Activated CD4-positive, alpha-beta T cell treated with anti-CD3 and anti-CD28 coated beads for 36 hours (primary cell): ENCODE measurements at places on chromosomes 7 and 10.
A peak's percentile ranks its signal among the peaks of the same experiment; 100 is the strongest.

DNA sequence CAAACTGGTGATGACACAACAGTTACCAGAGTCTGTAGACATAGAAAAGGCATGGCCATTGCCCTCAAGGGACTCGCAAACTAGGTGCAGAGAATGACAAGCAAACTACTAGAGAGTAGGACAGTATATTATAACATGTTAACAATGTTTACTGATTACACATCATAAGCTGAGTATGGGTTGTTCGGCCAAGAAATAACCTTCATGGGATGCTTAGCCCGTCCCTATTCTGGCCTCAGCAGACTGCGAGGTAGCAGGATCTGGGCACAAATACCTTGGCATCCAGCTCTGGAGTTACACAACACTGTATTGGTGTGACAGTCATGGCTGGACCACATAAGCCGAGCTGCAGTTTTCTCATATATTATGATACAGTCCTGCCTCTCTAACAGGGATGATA, 51.4 kb downstream of the ABCB4 start:
- no peak for DNase-seq

GRCh38 chr7:126436213-126436868, 816.4 kb downstream of the GRM8 start:
- no peak for DNase-seq

DNA sequence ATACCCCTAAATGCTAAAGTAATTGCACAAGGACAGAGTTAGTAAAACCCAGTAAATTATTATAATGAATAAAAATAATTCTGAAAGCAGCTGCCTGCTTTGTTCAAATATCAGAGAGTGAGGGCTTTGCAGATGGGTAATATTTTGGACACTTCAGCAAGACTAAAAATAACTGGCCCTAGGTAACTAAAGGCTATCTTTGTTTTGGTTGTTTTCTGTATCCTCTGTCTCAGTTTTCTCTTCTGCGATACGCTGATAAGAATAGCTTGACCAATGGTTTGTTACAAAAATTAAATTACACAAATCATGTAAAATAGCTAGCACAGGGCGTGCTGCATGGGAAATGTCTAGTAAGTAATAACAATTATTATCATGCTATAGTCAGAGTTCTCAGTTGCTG, 204.7 kb downstream of the FGFR2 start:
- no peak for DNase-seq

GRCh38 chr7:28984631-28985030, 26.5 kb upstream of the TRIL start:
- no peak for DNase-seq

DNA sequence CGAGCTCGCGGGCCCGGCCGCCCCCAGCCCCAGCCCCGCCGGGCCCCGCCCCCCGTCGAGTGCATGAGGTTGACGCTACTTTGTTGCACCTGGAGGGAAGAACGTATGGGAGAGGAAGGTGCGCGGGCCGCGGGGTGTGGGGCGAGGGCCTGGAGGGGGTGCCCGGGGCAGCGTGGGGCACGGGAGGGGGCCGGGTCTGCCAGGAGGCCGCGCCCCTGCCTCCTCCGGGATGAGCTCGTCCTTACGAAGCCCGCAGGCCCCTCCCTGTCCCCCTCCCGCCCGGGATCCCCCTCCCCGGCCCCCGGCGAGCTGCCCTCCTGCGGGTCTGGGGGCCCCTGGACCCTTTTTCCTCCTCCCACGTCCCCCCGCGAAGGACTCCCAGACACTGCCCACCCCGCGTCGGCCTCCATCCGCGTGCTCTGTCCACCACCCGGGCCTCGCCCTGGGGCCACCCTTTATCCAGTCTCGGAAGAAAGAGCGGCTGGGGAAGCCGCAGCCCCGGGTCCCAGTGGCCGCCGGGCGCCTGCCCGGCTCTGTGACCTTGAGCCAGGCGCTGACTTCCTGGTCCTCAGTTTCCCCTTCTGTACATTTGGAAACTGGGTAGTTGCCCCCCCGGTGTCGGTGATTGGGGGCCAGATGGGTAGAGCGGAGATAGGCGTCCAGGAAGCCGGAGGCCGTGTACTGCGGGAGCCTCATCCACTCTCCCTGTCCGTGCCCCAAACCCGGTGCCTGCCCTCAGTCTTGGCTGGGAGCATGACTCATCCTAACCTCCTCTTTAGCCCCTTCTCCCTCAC, 521 bp downstream of the LIMK1 start:
- peak; percentile 63 for DNase-seq

- no peak for DNase-seq
These were observed 52.8 kb downstream of the CDK6 start for GRCh38 chr7:92783260-92784201.

GRCh38 chr7:140876519-140877248, 48.0 kb downstream of the BRAF start:
- DNase-seq, result no peak

DNA sequence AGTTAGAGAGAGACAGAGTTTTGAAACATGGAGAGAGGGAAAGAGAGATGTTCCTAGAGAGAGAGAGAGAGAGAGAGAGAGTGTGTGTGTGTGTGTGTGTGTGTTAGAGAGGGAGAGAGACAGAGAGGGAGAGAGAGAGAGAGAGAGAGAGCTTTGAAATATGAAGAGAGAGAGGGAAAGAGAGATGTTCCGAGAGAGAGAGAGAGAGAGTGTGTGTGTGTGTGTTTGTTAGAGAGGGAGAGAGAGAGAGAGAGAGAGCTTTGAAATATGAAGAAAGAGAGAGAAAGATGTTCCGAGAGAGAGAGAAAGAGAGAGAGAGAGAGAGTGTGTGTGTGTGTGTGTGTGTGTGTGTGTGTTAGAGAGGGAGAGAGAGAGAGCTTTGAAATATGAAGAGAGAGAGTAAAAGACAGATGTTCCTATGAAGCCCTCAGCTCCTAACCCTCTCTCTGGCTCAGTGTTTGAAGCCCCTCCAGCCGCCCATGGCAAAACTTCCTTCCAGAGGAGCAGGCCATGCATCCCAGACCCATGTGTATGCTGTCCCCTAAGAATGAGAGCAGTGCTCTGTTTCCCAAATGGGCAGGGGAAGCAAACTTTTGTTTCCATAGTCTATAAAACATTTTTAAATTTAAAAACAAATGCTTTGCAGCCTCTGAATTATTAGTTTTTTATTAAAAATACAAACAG, 130.9 kb downstream of the KCNMA1 start:
- DNase-seq, result no peak

- DNase-seq, result no peak
These were observed 143.6 kb downstream of the GPR85 start for GRCh38 chr7:112942981-112943380.

GRCh38 chr10:124966008-124966407, 24.1 kb downstream of the ZRANB1 start:
- DNase-seq, result no peak

- no peak for DNase-seq
These were observed 16.5 kb upstream of the UBE2D1 start for GRCh38 chr10:58318346-58318745.

- DNase-seq, result peak; percentile 65
These were observed 548 bp downstream of the AGAP3 start for GRCh38 chr7:151086802-151087244.

DNA sequence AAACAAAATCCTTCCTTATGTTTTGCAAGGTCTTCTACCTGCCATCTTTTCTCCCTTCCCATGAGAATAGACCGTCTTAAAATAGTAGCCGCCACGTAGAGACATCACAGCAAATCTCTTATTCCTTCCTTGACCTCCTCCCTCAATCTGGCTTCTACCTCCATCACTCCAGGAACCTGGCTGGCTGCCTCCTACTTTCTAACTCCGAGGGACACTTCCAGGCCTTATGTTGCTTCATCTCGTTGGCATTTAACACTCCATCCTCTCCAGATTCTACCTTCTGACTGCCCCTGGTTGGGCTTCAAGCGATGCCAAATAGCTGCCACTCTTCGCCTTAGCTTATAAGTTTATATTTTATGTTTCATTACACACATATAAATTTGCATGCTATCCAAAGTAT, 26.4 kb upstream of the CALN1 start:
- DNase-seq, result no peak

DNA sequence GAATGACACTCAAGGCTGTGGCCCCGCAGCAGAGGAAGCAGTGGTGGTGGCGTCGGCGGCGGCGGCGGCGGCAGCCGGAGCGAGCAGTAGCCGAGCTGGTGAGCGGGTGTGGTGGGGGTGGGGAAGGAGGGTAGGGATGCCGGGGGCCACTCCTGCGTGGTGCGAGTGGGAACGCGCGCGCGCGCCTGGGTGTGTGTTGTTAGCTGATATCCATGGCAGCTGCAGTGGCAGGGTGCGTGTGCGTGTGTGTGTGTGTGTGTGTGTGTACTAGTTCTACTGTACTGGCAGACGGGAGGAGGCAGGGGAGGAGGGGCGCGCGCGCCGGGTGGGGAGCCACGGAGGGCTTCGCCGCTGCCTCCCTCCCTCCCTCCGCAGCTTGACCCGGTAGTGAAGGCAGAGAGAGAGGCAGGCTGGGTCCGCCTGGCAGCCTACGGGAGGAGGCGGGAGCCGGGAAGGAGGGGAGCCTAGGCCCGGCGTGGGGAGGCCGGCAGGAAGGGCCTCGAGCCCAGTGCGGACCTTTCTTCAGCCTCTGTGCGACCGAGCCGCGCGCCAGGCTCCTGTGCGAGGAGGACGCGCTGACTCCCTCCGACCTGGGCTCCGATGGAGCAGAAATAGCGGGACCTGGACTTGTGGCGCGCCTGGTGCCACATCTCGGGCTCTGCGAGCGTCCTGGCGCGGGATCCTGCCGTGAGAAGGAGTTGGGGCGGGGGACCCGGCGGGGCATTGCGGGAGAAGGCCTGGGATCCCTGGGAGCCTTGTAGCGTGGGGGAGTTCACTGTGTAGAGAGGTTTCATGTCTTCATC, at the start of gene MAGI2:
Gene MAGI2 (minus strand): TSS at position 110 of the 803 bp plus-strand sequence. CDS start 347 bp downstream, outside the sequence.
- peak; percentile 13 for DNase-seq

DNA sequence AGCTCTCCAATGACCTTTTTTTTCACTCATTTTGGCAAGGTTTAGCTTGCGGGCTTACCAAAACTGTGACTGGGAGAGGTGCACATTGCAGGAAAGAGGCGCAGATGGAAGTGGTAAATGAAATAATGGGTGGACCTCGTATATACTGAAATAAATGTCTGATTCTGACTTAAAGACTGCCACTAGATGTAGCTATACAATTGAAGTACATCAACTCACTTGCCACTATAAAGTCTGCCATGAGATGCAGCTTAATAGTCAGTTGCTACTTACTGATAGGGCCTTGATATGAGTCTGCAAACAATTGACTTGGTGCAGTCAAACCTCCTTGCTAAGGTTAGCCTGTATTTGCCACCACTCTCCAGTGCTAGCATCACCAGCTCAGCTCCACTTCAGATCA, 525.9 kb upstream of the MBL2 start:
- DNase-seq, result no peak

- DNase-seq, result no peak
These were observed 8.8 kb upstream of the EPHB4 start for GRCh38 chr7:100835903-100836811.

DNA sequence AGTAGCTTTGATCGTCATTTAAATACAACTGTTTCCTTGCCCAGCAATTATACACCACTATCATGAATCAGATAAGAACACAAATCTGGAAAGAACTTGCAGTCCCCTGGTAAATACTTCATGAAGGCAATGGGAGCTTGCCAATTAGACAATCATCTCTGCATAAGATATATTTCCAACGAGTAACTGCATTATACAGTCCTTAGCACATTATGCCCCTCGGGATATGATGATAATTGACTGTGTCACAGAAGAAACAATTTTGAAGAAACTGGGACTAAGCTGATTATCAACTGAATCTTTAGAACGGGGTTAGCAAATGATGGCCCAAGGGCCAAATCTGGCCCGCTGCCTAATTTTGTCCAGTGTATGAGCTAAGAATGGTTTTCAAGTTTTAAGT, 155.7 kb downstream of the TRIL start:
- no peak for DNase-seq

DNA sequence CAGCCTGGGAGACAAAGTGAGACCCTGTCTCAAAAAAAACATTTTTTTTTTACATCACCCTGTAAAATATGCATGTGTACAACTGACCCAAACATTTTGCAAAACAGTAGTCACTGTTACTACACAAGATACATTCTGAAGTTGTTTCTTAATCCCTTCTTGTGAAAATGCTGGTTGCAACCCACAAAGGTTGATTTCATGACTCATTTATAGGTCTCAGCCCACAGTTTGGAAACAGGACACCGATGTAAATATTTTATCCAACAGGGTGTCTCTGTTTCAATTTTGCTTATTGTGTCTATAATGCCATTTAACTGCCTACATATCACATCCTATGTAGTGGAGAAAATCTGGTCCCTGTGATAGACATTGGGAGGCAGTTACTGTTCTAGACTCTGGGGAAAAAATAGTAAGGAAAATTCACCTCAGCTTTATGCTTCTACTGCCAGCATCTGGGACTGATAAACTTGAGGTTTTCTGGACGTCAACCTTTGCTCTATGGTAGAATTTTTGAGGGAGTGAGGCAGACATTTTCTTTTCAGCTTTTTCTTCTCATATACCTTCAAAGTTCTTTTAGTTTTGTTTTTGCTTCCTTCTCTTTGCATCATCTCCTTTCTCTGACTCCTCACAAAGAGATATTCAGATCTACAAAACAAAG, 1.6 kb upstream of the RAB19 start:
- no peak for DNase-seq

- no peak for DNase-seq
These were observed 89.9 kb downstream of the SND1 start for GRCh38 chr7:127741764-127742375.

GRCh38 chr10:14954934-14955333, 1.0 kb upstream of the DCLRE1C start:
- DNase-seq, result no peak

DNA sequence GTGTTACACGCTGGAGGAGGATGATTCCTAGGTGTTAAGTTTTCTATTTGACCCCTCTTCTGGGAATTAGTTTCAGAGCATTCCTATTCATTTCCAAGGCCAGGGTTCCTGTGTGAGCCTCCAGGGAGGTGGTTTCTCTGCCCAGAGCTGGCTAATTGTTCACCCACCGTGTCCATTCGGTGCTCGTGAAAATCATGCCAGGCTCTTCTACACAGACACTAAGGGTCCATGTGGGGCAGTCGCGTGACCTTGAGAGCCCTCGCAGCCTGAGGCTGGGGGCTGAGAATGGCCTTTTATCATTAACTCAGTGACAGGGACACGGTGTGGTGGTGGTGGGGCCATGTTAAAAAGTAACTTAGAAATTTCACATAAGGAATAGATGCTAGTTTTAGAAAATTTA, 83.7 kb downstream of the EMX2 start:
- no peak for DNase-seq

GRCh38 chr10:70430493-70431445, 10.7 kb downstream of the NODAL start:
- no peak for DNase-seq
